ENCODE measurements at places on chromosomes 5 and 9.

- no peak for DNase-seq
These were observed 40.5 kb upstream of the TMC1 start for GRCh38 chr9:72480921-72481320.

DNA sequence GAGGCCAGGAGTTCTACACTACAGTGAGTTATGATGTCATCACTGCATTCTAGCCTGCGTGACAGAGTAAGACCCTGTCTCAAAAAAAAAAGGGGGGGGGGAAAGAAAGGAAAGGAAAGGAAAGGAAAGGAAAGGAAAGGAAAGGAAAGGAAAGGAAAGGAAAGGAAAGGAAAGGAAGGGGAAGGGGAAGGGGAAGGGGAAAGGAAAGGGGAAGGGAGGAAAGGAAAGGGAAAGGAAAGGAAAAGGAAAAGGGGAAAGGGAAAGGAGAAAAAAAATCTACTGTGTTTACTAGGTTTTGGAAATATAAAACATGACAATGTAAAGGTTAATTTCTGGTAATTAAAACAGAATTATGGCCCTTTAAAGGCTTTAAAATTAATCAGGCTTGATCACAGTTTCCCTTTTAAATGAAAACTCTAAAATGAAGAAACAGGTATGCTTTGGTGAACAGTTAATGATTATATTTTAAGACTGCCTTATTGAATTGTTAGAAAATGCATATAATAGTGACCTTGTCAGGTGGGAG, 131.9 kb upstream of the POU5F2 start:
- no peak for DNase-seq

DNA sequence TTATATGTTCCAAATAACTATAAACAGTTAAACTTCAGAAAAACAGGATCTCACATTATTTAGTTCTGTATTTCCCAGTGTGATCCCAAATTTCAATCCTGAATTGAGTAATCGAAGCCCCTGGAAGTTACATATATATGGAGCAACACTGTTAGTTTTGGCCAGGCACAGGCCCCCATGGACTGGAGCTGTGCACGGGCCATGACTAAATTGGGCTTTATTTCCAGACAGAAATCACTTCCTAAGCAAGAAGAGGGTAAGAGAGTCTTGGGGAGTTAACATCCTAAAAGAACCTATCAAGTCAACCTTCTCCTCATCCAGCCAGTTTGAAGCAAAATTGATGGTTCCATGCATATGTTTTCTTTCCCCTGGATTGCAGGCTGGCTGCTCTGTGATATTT, 393.0 kb downstream of the TMEM167A start:
- DNase-seq = no peak

DNA sequence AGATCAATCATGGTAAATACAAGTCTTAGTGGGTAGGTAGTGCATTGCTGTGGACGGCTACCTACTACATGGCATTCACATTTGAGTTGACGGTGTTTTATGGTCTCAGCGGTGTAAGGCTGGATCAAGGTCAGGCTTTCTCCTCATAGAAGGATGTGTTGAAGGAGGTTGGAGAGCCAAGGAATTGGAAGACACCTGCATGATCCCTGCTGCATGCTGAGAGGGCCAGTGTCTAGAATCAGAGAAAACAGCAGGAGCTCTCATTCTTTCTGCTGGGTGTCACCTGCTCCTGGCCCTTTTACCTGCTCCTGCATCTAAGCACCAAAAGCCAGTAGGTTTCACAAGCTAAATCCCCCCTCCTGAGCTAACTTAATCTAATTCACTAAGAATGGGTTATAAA, 88.2 kb downstream of the RGS7BP start:
- no peak for DNase-seq

- DNase-seq = peak; percentile 23
These were observed 17.3 kb downstream of the RIOK2 start for GRCh38 chr5:97165726-97166125.

DNA sequence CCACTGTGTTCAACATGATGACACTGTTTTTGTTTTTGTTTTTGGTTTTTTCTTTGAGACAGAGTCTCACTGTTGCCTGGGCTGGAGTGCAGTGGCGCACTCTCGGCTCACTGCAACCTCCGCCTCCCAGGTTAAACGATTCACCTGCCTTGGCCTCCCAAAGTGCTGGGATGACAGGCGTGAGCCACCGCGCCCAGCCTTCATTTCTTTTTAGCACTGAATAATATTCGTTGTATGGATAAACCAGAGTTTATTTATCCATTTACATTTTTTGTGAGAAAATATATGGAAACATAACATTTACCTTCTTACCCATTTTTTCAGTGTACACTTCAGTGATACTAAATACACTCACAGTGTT, 4.2 kb downstream of the CARD19 start:
- no peak for DNase-seq

GRCh38 chr9:131180454-131180853, 55.1 kb downstream of the NUP214 start:
- no peak for DNase-seq

DNA sequence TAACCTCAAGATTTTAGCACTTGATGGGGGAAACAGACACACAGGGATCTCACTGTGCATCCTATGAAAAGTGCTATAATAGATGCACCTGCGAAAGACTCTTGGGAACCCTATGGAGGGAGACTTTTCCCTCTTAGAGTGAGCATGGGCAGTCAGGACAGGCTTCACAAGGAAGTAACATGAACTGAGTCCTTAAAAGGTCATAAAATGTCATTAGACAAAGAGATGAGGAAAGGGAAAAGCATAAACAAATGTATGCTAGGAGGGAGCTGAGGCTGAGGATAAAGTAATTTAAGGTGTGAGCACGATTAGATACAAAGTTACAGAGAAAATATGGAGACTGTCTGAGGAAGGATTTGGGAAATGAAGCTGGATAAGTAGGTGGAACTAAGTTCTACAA, 60.6 kb upstream of the MIER3 start:
- DNase-seq = no peak

- DNase-seq = no peak
These were observed 101.1 kb upstream of the ZNF366 start for GRCh38 chr5:72608297-72608696.

- no peak for DNase-seq
These were observed 478 bp downstream of the RAB14 start for GRCh38 chr9:121201045-121201737.

DNA sequence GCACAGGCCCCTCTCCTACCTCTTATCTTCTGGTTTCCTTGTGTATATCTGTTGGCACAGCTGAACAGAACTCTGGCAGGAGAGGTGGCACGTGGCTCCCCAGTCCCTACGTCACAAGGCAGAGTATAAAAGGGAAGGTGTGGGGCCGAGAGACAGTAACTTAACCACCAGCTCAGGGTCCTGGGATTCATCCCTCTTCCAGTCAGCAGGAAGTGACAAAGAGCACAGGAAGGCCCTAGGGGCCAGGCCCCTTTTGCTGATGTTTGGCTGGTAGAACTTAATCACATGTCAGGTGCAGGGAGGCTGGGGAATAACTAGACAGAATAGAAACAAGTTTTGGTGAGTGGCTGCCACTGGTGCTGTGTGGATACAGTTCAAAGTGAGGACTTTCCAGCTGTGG, 4.5 kb upstream of the ICE1 start:
- no peak for DNase-seq

DNA sequence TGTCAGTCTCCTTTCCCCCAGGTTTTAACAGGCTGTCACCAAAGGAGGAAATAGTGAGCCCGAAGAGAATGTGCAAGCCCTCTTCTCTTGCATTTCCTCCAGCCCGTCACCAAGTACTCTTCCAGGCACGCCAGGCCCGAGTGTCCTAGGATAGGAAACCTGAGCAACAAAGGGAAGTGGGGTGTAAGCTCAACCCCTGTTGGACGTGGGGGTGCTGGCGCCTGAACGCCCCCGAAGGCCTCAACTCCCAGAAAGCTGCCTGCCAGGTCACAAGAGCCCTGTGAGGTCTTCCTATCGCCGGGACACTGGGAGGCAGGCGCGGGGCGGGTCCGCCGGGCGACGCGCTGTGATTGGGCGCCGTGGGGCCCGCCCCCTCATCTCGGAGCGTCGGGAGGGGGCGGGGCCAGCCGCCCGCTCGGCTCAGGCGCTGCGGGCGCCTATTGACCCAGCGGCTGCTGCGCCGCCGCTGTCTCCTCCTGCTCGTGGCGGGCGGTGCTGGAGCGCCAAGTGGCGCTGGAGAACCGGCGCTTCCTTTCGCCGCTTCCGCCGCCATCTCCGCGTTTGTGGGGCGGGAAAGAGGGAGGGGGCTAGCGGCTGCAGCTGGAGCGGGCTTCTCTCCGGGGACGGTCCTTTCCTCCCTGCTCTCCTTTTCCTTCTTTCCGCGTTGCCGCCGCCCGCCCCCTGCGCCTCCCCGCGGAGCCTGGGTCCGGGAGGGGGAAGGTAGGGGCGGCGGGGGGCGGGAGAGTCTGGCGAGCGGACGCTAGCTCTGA, 572 bp upstream of the MAN2A1 start:
- DNase-seq = peak; percentile 89

DNA sequence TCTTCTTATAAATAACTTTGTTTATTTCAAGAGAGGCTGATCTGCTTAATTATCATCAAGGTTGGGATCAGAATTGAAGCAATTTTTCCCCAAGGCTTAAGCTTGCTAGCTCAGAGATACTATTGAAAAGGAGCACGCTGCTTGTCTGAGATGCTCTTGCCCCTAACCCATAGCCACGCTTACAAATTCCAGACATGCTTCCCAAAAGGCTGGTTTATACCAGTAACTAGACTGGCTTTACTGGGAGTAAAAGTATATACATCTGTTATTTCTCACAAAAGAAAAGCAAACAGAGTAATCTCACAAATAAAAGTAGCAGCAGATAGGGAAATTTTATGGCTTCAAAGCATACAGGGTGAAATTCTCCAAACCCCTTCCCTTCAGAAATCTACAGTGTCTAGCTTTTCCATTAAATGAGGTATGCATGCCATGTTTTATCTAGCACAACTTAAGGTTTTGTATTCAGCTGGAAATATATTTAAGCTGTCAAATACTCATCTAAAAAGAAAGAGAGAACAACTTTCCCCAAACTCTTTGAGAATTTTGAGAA, 163.2 kb upstream of the TRPC7 start:
- DNase-seq = no peak

GRCh38 chr5:891837-892393, 686 bp downstream of the BRD9 start:
- DNase-seq = peak; percentile 22

- DNase-seq = no peak
These were observed 25.5 kb downstream of the MINAR2 start for GRCh38 chr5:129773376-129773775.

DNA sequence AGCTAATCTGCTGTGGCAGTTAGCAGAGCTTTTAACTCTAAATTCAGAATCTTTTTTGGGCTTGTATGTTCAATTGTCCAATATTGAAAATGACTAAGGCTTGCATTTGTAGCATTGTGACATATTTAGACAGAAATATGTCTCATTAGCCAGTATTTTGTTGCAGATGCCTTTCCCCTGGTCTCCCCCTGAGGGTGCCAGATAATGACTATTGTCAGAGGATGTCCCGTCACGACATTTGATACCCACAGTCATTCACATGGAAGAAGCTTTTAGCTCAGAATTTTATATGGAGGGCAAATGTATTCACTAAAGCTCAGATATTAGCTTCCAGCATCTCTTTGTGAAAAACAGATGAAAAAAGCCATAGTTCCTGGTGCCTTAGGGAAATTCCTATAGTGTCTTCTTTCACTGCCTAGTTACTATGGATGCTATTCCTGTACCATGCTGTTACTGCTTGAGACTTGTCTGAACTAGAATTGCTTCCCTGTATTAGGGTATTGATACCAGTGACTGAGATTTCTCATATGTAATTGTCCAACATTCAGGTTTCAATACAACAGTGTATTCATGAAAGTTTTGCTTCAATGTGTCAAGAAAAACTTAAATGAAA, 96.2 kb downstream of the CCDC192 start:
- no peak for DNase-seq

DNA sequence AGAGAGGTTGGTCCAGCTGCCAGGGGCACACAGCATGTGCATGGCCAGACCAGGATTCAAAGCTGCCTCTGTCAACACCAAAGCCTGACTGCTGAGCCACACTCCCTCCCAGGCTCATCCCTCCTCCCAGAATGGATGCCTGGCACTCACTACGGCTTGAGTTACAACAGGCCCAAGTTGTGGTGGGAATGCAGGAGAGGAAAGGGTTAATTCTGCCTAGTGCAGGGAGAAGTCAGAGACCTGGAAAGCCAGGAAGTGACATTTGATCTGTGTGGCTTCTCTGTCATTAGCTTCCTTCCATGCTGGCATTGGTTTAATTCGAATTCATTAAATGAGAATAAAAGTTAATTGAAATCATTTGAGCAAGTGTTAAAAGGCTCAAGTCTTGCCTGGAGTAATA, 150.0 kb downstream of the NSG2 start:
- DNase-seq = no peak

- DNase-seq = no peak
These were observed 554 bp downstream of the RPS23 start for GRCh38 chr5:82277613-82277986.

GRCh38 chr5:41648996-41649395, 138.6 kb upstream of the PLCXD3 start:
- DNase-seq = no peak

DNA sequence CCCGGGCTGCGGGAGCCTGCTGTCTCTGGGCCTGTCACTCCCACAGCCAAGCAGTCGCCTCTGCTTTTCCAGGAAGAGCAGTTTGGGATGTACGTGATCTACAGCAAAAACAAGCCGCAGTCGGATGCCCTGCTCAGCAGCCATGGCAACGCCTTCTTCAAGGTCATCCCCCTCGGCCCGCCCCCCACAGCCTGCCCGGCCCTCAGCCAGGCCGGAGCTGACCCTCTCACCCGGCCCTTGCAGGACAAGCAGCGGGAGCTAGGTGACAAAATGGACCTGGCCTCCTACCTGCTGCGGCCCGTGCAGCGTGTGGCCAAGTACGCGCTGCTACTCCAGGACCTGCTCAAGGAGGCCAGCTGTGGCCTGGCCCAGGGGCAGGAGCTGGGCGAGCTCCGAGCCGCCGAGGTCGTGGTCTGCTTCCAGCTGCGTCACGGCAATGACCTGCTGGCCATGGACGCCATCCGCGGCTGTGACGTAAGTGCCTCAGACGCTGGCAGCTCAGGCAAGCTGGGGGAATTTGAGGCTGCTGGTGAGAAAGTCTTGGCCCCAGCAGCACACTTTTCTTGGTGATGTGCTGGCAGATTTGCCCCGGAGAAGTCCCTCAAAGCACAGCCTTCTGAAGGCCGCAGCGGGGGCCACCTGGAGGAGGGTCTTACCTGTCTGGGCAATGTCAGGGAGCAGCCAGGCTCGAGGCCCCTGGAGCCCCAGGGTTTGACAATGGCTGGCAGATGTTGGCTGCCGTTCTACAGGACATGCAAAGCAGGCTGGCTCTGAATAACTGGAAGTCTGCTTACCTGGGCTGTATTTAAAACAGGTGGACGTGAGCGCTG, 20.1 kb upstream of the LRRC14B start:
- no peak for DNase-seq

- no peak for DNase-seq
These were observed 117.4 kb downstream of the MLLT3 start for GRCh38 chr9:20504930-20505329.
